ENCODE measurements at places on chromosomes 7 and 10.

DNA sequence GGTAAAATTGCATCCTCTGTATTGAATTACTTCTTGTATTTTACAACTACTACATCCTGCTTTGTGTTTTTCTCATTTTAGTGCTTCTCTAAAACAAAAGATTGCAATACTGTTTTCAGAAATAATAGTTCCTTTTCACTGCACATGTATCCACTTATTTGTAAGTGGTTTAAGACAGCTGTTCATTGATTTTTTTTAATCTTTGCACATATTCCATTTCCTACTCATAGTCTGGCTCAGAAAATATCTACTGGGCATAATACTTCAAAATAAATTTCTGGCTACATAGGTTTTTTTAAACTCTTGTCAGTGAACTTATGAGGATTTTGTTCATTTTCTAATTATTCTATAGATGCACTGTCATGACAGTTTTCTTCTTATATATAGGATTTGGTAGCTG lies 54.8 kb downstream of the SND1 start:
- no peak for DNase-seq

GRCh38 chr10:569961-570627 lies 119.4 kb downstream of the DIP2C start:
- DNase-seq: no peak

GRCh38 chr10:97016728-97017473 lies 168.9 kb downstream of the SLIT1 start:
- DNase-seq: peak; percentile 43

- no peak for DNase-seq
Observed at GRCh38 chr7:139987691-139988516, 74.8 kb downstream of the PARP12 start.

DNA sequence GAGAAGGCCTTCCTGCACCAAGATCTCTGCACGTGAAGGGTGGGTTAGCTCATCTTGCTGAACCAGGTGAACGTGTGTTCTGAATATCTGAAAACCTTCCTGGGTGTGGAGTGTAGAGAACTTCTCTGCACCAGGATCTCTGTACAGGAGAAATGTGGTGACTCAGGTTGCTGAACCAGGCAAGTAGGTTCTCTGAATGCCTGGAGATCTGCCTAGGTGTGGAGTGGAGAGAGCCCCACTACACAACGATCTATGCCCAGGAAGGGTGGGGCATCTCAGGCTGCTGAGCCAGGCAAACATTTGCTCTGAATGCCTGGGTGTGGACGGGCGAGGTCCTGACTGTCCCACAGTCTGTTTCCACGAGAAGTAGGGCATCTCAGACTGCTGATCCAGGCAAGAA lies 1002.3 kb upstream of the KCND2 start:
- no peak for DNase-seq

GRCh38 chr10:132940791-132941465 lies 1.4 kb downstream of the CFAP46 start:
- DNase-seq: no peak

DNA sequence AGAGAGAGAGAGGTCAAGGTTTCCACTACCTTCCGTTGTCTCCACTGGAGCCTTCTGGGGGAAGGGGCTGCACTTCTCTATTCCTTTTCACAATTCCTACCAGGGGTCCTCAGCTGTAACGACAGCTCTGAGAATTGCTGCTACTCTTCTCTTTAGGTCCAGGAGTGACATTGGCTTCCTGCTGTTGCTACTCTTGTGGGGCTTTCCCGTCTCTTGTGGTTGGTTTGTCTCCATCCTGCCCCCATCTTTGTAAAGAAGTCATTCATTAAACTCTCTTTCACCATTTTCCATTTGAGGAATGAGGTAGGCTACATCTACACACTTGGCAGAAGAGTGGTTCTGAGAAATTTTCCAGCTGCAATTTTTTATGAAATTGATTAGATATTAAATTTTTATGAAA lies 238.8 kb upstream of the LYZL1 start:
- DNase-seq: no peak

DNA sequence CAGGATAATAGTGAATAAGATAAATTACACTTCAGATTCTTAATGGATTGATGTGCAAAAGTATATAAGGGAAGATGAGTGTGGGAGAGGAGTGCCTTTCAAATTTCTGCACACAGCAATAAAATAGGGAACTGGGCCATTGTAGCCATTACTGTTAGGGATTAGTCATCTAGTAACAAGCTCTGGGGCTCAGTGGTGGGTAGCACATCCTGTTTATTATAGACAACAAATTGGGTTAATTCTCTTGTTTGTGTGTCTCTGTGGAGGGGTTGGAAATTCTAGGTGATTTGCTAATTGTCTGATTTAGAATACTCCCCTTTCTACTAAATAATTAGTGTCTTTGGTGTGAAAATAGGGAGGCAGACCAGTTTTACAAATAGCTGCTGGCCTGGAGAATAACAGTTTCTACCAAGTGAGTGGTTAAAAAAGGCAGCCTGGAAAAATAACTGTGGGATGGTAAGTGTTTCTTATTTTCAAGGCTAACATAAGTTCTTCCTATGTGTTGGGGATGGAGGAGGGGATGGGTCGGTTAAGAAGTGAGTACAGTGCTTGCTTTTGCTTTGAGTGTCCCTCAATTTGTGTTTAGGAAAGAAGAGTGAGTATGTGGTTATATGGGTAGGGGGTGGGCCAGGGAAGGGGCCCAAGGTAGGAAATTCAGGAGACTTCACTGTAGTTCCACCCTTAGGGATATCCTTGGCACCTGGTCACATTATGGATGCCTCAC lies 43.3 kb upstream of the TMEM248 start:
- no peak for DNase-seq

- DNase-seq: no peak
Observed at GRCh38 chr10:1632596-1632995, 104.7 kb downstream of the ADARB2 start.

- DNase-seq: no peak
Observed at GRCh38 chr10:123854498-123854897, 37.1 kb downstream of the CPXM2 start.

GRCh38 chr7:115078386-115078785 lies 156.5 kb downstream of the MDFIC start:
- no peak for DNase-seq

DNA sequence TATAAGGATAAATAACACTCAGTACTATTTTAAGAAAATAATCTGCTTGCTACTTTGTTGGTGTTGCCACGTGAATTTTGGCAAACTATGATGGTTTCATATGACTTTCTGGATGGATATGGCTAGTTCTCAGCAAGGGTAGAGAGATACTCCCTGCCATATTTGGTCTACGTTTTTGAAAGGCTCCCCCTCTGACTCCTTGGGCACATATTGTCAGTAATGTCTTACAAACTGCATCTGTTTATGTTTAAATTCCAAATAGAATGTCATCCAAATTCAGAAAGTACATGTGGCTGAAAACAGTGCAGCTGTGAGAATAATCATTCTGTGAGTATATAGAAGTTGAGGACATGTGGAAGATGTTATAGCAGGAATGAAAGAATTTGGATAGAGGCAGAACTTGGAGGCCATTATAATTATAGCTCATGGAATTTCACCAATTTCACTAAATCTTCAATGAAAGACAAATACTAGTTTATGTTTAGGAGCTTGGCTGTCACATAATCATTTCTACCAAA lies 107.8 kb downstream of the SRI start:
- no peak for DNase-seq

DNA sequence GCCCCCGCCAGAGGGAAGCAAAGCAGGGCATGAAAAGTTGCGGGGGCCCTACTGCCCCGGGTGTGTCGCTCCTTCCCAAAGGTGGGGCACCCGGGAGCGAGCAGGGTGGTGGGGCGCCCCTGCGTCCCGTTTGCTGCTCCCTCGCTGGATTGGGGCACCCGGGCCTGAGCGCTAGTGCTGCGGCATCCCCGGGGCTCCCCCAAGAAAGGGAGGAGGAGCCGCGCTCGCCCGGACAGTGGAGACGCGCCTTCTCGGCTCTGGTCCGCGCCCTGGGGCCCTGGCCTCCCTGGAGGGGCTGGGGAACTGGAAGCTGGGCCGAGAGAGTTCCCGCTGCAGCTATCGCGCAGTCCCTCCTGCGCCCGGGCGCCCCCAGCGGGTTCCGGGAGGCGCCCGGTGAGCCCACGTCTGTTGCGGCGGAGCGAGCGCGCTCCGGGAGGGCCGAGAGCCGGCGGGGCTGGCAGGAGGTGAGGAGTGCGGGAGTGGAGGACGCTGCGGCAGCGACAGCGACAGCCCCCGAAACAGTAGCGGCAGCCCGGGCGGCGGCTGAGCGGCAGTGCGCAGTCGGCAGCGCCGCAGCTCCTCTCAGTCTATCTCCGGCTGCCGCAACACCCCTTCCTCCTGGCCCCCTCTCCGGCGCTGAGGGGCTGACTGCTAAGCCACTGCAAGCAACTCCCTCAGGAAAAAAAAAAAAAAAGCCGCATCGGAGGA lies 504 bp upstream of the BMPER start:
- DNase-seq: no peak

GRCh38 chr7:37759526-37759925 lies 76.0 kb downstream of the GPR141 start:
- no peak for DNase-seq

DNA sequence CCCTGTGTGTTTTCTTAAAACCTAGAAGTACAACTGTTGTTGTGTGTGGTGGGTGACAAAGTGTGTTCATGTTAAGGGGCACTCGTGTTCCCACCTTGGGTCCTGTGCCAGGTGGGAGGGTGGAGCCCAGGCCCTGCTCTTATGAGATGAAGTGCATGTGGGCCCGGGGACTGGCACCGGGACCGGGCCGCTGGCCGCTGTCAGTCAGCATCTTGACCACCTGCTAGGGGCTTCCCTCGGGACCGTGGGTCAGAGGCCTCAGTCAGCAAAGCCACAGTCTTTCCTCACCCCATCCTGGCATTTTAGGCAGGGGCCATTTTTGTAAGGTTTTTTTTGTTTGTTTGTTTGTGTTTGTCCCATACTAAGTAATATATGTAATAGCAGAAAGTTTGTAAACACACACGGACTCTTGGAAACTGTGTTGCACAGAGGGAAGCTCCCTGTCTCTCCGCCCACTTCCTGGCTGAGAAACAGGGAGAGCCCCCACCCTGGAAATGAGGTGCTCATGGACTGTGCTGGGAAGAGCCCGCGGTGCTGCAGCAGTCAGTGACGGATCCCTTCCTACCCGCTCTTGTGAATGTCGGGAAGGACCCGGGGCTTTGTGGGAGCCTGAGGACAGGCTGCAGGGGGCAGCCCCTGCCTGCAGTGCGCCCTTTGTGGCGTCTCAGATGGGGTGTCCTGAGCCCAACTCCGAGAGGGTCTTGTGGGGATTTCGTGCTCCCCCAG lies 13.4 kb downstream of the AGAP3 start:
- no peak for DNase-seq

GRCh38 chr10:115761166-115761565 lies 511.8 kb downstream of the GFRA1 start:
- no peak for DNase-seq

DNA sequence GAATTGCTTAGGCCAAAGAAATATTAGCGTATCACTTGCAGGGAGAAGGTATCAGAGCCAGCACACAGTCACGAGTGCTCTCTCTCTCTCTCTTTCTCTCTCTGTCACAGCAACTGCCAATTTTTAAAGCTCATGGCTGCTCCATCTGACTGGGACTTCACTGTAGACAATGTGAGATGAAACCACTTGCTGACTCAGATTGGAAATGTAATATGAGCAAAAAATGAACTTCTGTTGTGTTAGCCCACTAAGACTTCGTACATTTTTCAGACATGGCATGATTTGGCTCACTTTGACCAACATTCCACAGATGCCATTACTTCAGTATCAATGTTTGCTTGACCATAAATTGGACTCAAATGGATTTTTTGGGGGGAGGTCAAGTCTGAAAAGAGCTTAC lies 68.1 kb downstream of the DGKB start:
- no peak for DNase-seq

DNA sequence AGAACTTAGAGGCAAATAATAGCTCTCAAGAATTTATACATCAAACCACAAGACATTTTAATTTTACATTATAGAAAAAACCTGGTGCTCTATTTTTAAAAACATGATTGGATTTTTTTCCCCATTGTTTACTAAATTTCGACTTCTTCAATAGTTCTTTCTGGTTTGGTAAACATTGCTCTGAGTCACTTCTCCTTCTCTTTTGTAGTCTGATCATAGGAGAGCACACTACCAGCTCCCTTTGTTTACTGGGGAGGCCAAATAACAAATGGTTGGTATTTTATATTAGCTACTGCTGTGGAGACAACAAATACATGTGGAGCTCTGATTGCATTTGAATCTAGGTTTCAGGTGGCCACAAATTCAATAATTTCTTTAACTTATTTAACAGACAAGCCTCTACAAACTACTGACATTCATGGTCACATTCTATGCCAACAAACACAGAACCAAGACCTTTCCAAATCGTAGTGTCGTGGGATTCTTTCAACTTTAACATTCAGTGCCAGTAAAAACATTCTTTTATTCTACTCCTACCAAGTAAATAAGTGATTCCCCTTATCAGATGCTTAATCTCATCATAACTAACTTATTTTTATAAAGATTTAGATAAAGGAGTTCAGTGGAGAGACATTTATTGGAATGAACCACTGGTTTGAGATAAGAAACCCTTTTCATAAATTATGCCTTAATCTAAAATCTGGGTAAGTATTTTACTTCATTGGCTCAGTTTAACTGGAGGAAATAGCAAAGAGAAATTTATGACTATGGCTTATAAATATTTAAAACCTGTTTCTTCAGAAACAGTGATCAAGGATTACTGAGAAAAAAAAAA lies 17.7 kb upstream of the FXYD4 start:
- DNase-seq: no peak

DNA sequence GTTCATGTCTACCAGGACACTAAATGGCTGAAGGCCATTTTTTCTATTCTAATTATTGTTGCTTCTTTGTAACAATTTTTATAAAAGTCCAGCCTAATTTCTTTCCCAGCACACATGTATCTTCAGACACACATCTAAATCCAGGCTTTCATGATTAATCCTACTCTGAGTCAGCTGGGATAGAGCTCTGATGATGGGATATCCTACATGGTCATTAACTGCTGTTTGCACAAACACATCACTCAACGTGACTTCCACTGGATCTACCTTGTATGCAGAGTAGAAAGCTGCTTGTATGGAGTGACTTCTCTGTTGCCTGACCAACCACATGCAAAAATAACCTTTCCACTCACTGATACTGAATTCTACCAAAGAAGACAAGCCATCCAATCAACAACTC lies 260.9 kb downstream of the AHR start:
- no peak for DNase-seq

DNA sequence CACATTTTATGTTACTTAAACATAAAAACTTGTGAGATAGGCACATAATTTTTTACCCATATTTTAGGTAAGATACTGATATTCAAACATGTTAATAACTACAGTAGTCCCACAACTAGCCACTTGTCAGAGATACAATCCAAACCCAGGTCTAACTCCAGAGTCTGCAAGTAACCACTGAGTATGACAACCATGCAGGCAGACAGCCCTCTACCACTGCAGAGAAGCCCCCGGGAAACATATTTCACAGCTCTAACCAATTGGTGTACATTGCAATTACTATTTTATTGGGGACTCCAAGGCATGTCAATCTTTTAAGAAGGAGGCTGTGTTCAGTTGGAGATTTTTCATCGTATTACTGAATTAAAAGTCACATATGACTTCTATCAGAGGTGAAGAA lies 107.2 kb upstream of the FAM133B start:
- DNase-seq: no peak

- no peak for DNase-seq
Observed at GRCh38 chr10:30270247-30270646, 78.8 kb downstream of the MTPAP start.
